ENCODE measurements at places on chromosomes 12 and 14. TPM values are rescaled to one million over a fixed set of nuclear protein-coding genes. Genes with fewer than 3 reads are reported as not detected.

GRCh38 chr14:61429316-61429715 is 107.9 kb downstream of the PRKCH start:
- no peaks in the 10 kb centered on the region for H3K36me3 ChIP-seq
- no peaks in the 10 kb centered on the region for H3K27me3 ChIP-seq
- no peak for DNase-seq
- no peak overlapping the region for H3K4me3 ChIP-seq
- peaks cover 19% of the 10 kb centered on the region for H3K4me1 ChIP-seq

- DNase-seq = no peak
- no peaks in the 10 kb centered on the region for H3K4me1 ChIP-seq
- H3K27ac ChIP-seq = no peak overlapping the region
- no peak overlapping the region for H3K4me3 ChIP-seq
- no peaks in the 10 kb centered on the region for H3K36me3 ChIP-seq
These were observed 15.1 kb downstream of the FRMD6 start for GRCh38 chr14:51666826-51667225.

GRCh38 chr14:105503296-105503640 is 12.2 kb downstream of the TEDC1 start:
- no peak overlapping the region for H3K4me3 ChIP-seq
- H3K4me1 ChIP-seq = no peaks in the 10 kb centered on the region
- DNase-seq = peak; percentile 23
- H3K36me3 ChIP-seq = no peaks in the 10 kb centered on the region
- peaks cover 6% of the 10 kb centered on the region for H3K27me3 ChIP-seq

The TAS2R20 gene
- total RNA-seq = 1.2 TPM

Measured in upper lobe of right lung (tissue), 1 donor.